ENCODE measurements at places on chromosomes 2 and 18.

GRCh38 chr2:107663632-107664031 lies 163.1 kb upstream of the RGPD4 start:
- no peak for DNase-seq

- no peak for DNase-seq
These were observed 51.2 kb downstream of the SPIRE1 start for GRCh38 chr18:12606592-12607315.

DNA sequence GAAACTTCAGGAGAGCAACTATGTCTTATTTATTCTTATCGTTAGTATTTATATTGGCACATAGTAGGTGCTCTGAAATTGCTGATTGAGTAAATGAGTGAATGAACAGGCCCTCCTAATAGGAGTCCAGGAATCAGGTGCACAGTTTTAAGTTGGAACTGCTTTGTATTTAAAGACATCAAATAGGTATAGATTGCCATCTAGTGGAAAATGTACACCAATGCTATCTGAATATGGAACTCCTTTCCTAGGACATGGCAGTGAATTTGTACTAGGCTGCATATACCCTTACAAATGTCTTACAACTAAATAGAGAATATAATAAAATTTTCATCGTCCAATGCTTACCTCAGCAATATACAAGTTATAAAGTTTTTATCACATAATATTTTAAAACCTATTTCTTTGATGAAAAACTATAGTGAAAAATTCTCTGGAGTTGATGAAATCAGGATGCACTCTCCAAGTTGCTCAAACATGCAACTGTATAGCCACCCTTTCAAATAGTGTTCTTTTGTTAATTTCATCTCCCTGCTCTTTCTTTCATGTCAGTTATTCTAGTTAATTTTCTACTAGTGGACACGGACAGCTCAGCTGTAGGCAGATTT lies 318.9 kb upstream of the SYT4 start:
- DNase-seq = no peak

DNA sequence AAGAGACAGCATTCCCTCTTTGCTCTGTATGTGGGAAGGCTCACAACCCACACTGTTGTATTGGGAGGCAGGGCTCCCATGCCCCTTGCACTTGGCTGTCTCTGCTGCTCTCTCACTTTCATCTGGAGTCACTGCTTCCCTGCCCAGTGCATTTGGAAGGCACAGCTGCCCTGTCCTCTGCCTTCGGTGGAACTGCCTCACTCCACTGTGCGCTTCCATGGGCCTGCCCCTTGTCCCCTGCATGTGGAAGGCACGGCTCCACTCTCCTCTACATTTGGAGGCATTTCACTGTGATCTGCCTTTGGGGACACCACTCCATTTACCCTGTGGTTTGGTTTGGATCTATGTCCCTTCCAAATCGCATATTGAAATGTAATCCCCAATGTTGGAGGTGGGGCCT lies 9.1 kb upstream of the PROM2 start:
- DNase-seq = no peak

DNA sequence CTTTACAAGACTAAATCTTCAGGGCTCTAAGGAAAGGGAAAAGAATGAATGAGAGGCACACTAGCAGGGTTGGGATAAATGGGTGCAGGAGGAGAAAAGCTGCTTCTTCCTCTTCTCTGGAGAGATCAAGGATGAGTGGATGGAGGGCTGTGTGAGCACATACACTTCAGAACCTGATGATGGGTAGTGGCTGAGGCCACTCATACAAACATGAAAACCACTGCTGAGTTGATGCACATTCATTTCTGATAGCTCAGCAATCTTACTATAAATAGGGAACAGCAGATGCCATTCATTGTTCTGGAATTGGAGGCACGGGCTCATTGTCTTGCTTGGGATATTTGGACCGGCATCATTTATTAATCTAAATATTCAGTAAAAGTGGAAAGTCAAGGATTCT lies 152.4 kb upstream of the KCTD1 start:
- no peak for DNase-seq

DNA sequence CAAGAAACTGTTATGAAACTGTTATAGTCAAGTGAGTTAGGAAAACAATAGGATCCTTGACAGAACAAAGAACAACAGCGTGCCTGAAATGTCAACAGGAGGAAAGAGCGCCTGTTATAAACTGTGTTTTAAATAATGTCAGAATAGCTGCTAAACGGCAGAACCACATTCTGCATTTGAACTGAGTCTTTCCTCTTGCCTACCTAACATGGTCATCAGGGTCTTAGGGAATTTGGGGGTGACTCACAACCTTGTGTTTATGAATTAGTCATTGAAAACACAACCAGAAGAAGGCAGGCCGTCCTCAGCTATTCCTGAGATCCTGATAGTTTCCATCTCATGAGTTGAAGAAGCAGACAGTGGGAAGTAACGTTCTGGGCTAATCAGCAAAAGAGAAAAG lies 222.0 kb upstream of the FN1 start:
- no peak for DNase-seq

DNA sequence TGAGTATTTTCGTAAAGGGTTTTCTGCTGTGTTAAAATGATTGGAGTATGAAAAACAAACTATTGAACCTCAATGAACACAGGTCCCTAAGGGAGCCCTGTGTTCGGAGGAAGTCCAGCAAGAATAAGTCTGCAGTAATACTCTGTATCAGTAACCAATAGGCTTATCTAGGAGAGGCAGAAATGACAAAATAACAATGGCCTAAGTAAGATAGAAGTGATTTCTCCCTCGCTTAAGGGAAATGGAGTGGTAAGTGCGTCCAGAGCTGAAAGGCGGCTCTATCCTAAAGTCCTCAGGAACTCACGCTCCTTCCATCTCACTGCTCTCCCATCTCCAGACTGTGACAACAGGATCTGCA lies 29.3 kb upstream of the MFSD6 start:
- DNase-seq = no peak

DNA sequence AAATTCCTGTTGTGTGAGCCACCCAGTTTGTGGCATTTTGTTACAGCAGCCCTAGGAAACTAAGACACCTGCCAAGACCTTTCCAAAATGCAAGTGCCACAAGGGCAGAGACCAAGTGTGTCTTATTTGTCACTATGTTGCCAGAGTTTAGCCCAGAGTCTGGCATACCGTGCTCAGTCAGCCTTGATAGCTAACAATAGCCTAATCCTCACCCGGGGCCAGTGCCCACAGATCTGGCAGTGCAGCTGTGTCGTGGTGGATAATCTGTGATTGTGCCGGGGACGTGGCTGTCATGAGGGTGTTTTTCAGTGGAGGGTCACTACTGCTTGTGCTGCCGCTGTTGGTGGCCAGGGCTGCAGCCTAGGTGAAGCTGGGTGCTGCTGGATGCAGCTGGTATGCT lies 53.5 kb downstream of the MEP1B start:
- DNase-seq = no peak

GRCh38 chr2:183349091-183349490 lies 224.8 kb downstream of the NUP35 start:
- no peak for DNase-seq

DNA sequence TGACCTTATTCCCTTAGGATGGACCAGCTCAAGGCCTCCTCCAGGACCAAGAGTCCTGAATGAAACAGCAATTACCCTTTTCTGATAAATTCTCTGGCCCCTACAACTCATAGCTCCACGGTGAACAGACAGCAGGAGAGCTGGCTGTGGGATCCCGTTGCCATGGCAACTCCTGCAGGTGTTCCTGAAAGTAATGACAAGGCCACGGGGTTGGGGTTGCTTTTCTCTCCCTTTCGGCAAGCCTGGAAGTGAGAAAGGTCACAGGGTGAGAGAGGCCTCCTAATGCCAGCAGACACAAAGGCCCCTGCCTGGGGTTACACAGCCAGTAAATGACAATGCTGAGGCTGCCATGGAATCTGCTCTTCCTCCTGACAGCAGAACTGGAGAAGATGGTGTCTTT lies 403.0 kb downstream of the NBAS start:
- no peak for DNase-seq

GRCh38 chr2:24273598-24273997 lies 86.7 kb downstream of the ITSN2 start:
- DNase-seq = no peak

GRCh38 chr2:190599546-190600220 lies 49.2 kb upstream of the NAB1 start:
- no peak for DNase-seq

- DNase-seq = no peak
These were observed 35.4 kb upstream of the ITGAV start for GRCh38 chr2:186554429-186554828.
